ENCODE measurements at places on chromosomes 4 and X.
A peak's percentile ranks its signal among the peaks of the same experiment; 100 is the strongest.

GRCh38 chr4:7295911-7296660 is 103.7 kb downstream of the SORCS2 start:
- peak; percentile 7 for DNase-seq

- no peak for DNase-seq
Measured at GRCh38 chr4:111808174-111808573, 337.1 kb upstream of the FAM241A start.

- no peak for DNase-seq
Measured at GRCh38 chr4:60463857-60464502, 736.1 kb upstream of the ADGRL3 start.

DNA sequence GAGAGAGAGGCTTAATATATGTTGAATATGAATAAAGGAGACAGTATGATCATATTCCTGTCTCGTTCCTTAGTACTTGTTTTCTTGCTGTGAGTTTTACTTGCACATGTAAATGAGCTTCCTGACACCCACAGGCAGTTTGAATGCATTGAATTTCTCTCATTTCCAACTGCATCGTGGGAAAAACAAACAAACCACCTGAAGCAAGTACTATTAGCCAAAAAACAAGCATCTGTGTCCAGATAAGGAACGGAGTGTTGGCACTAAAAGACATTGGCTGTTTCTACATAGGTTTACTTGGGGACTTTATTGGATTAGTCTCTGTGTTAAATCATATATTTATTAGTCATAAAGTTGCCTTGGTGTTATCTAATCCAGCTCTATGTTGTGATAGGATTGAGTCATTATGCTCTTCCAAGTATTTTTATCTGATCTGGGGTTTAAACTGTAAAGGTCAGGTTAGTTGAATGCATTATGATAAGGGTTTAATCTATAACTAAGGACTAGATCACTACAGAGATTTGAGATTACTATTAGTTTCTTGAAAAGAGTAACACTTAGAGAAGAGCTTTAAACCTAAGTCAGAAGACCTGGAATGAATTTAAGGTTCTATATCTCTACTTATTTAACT is 339.0 kb upstream of the SPANXN4 start:
- DNase-seq: no peak
